ENCODE measurements at places on chromosomes 2 and 18.

- peak; percentile 2 for DNase-seq
Measured at GRCh38 chr2:189466656-189467055, 25.4 kb downstream of the WDR75 start.

GRCh38 chr2:88683160-88684021, 8.1 kb upstream of the RPIA start:
- no peak for DNase-seq

DNA sequence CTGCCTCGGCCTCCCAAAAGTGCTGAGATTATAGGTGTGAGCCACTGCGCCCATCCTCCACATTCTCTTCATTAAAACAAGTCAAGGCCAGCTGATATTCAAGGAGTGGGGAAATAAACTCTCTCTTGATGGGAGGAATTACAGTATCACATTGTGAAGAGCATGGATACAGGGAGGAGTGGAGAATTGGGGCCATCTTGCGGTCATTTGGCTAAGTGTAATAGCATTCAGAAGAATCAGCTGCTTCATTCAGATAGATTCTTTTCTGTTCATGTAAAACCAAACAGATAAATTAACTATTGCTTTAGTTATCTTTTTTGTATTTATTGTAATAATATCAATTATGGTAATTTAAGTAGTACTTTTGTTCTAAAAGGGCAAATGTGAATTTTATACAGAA, 156.3 kb downstream of the UBR3 start:
- no peak for DNase-seq

GRCh38 chr2:127361929-127362885, 25.6 kb downstream of the MAP3K2 start:
- DNase-seq, result no peak

DNA sequence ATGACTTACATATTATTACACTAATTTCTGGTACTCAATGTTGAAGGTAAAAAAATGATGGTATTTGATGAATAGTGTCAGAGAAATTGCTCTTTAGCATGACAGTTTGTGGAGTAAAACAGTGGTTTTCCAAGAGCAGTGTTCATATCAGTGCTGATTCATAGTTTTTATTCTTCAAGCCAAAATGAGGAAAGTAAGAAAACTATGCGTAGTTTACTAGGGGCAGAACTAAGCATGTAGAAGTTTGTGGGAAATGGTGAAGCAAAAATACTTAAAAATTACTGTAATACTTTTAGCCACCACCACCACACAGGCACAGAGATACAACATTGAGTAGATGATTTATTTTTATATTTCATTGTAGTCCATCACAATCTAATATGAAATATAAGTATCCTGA, 137.3 kb downstream of the ZNF804A start:
- no peak for DNase-seq

- no peak for DNase-seq
Measured at GRCh38 chr2:176280156-176280555, 10.9 kb downstream of the MTX2 start.

GRCh38 chr2:224185023-224185601, 146.0 kb upstream of the SERPINE2 start:
- DNase-seq, result no peak

GRCh38 chr2:159501743-159502142, 114.6 kb downstream of the BAZ2B start:
- DNase-seq, result no peak

- DNase-seq, result no peak
Measured at GRCh38 chr2:109457794-109458193, 156.0 kb downstream of the SEPTIN10 start.

GRCh38 chr18:73950116-73950700, 197.4 kb downstream of the FBXO15 start:
- DNase-seq, result no peak

GRCh38 chr2:189533288-189534035, 47.1 kb downstream of the SLC40A1 start:
- DNase-seq, result no peak

DNA sequence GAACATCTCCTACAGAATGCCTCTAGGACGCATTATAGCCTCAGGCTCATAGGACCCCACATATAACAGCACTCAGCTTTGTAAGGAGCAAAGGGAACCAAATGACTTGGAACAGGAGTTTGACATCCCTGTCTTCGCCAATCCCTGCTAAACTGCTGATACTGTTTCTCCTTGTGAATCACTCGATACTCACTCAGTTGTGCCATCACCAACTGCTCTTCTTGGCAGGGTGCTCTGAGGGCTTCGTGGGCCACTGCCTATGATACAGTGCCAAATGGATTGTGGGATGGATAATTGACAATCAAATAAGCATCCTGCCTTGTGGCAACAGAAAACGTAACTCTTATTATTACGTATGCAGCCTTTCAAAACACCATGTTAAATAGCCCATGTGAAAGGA, 396.3 kb downstream of the RIT2 start:
- no peak for DNase-seq

GRCh38 chr18:54787616-54788015, 40.7 kb upstream of the RAB27B start:
- peak; percentile 79 for DNase-seq

DNA sequence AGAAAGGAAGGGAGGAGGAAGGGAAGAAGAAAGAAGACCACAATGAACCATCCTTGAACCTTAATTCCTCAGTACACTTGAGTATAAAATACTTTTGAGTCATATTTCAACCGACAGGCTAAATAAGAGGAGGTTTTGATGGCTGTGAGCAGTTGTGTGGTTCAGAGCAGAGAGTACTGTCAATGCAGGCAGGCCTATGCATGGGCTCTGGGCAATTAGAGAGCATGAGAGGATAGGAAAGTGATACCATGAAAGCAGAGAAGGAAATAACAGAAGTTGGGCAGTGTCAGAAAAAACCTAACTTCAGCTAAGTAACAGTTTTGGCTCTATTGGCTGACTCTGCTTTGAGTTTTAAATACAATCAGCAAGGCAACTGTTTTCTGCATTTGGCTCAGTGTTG, 123.6 kb upstream of the STK17B start:
- no peak for DNase-seq

GRCh38 chr2:157876786-157877138, 632 bp upstream of the ACVR1 start:
- DNase-seq, result no peak

GRCh38 chr2:30359644-30360167, 87.3 kb upstream of the LCLAT1 start:
- DNase-seq, result no peak

- no peak for DNase-seq
Measured at GRCh38 chr18:44946529-44947113, 265.9 kb downstream of the SETBP1 start.

- DNase-seq, result no peak
Measured at GRCh38 chr2:233857511-233858141, 3.3 kb upstream of the HJURP start.

DNA sequence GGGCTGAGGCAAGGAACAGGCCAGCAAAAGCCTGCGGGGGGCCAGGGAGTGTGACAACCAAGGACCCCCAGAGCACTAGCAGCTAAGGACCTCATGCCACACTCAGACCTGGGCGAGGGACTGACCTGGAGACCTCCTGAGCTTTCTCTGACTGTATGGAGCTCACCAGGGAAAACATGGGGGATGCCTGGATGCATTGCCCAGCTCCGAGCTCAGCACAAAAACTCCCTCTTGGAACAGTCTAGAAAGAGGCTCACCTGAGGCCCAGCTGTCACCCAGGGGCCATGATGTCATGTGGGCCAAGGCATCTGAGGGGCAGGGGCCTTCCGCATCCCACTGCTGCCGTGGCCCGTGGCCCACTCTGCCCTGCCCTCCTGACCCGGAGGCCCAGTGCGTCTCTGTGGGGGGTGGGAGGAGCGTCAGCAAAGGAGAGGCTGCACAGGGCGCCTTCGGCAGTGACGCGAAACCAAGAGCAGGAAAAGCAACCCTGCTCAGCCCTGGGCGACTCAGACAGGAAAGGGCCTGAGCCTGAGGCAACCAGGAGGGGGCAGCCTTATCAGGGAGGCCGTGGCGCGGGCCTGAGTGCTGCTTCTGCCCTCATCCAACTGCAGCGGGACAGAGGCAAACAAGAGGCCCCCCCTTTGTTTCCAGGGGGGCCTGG, 57.3 kb upstream of the ALPP start:
- DNase-seq, result no peak

DNA sequence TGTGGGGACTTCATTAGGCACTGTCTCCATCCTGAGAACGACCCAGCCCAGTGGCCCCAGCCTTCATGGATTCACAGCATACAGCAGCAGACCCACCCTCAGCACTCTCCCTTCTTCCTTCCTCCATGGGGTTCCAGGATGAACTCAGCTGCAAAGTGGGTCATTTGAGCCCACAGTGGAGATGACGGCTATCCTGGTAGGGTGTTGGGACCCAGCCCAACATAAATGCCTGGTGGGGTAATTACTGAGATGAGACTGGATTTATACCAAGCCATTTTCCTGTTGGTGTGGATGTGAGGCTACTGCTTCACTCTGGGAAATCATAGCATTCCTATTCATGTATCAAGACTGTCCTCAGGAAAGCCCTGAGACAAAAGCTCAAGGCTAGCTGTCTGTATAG, 536.7 kb upstream of the TNP1 start:
- DNase-seq, result no peak

GRCh38 chr18:39030124-39030655, 1464.6 kb upstream of the CELF4 start:
- DNase-seq, result no peak

- no peak for DNase-seq
Measured at GRCh38 chr2:204089105-204089504, 152.5 kb downstream of the ICOS start.

- DNase-seq, result no peak
Measured at GRCh38 chr2:28030600-28030999, 140.1 kb downstream of the BABAM2 start.

- no peak for DNase-seq
Measured at GRCh38 chr2:148259674-148260073, 238.8 kb downstream of the MBD5 start.

DNA sequence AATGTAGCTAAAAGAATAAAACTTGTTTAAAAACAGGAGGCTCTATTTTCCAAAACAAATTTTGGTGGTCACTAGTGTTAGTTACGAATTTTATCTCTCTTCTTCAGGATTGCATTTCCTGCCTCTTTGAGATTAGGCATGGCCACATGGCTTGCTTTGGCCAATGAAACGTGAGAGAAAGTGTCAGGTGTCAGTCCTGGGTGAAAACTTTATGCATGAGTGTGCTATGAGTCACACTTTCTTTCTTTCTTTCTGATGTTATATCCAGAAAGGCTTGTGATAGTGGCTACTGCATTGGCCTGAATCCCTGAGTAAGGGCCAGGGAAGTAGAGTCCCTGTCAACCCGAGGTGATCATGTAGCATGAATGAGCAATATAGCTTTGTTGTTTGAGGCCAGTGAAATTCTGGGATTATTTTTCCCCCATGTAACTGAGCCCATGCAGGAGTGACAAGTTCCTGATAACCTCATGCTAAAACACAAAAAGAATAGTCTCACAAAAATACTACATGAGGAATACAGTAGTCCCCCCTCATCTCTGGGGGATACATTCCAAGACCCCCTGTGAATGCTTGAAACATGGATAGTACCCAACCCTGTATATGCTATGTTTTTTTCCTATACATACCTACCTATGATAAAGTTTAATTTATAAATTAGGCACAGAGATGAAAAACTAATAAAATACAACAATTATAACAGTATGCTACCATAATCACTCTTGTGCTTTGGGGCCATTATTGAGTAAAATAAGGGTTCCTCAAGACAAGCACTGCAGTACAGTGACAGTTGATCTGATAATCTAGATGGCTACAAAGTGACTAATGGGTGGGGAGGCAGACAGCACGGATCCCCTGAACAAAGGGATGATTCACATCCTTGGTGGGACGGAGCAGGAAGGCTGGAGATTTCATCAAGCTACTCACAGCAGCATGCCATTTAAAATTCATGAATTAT, 109.5 kb downstream of the CDC42EP3 start:
- DNase-seq, result peak; percentile 80

GRCh38 chr2:227890495-227891079, 19.2 kb downstream of the DAW1 start:
- peak; percentile 26 for DNase-seq

GRCh38 chr2:128311755-128312341, 6.8 kb downstream of the HS6ST1 start:
- no peak for DNase-seq

DNA sequence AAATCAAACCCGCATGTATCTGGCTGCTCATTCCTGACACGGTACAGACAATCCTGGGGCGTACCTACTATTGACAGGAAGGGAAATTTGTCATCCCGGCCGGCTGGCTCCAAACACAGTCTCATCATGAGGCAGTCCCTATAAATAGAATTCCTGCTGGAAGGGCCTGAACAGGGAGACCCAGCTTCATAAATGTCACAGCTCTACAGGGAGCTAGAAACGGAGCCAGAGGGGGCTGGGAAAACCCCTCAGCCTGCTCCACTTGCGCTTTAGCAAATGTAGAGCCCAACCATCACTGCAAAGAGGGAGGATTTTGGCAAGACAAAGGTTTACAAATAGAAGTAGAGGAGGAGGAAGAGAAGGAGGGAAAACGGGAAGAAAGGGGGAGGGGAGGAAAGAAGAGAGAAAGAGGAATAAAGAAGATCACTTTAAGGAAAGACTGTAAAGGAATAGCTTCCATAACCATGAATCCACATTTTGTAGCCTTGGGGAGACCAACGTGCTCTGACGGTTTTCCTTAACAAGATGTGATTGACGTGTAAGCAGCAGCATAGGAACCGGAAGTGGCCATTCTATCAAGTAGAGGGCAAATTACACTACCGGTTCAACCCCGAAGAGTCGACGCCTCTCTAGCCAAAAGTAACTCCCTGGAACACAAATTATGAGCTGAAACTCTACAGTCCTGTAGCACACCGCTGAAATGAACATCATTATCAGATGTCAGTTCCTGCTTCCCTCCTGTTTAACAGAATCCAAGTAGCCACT, 56.8 kb upstream of the TTN start:
- no peak for DNase-seq

- peak; percentile 62 for DNase-seq
Measured at GRCh38 chr2:138997856-138998517, 217.8 kb upstream of the NXPH2 start.

DNA sequence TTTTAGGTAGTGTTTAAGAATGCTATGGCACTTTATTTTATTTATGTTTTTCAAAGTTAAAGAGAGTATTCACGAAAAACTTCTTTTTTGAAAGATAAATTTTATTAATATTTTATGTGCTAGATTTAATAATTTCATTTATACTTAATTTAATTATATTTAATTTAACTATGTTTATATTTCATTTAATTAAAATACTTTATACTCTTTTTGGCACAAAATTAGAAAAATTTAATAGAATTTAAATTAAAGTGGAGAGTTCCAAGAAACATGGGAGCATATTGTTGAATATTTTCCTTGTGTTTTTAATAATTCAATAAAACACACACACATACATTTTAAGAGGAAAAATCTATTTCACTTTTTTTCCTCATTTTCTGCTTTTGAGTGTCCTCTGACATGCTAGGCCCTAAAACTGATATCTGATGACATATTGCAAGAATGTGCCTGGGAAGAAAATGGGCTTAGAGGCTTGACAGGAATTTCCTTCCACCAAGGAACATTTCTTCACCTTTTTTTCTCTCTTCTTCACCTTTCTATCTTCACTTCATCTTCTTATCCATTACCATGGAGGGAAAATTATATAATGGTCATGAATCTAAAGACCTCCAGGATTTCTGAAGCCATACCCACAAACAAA, 15.4 kb downstream of the ARHGAP28 start:
- DNase-seq, result no peak
